ENCODE measurements at places on chromosomes 16 and 17.
A peak's percentile ranks its signal among the peaks of the same experiment; 100 is the strongest.

- no peak for DNase-seq
Observed at GRCh38 chr17:1197379-1197778, 17.6 kb upstream of the ABR start.

DNA sequence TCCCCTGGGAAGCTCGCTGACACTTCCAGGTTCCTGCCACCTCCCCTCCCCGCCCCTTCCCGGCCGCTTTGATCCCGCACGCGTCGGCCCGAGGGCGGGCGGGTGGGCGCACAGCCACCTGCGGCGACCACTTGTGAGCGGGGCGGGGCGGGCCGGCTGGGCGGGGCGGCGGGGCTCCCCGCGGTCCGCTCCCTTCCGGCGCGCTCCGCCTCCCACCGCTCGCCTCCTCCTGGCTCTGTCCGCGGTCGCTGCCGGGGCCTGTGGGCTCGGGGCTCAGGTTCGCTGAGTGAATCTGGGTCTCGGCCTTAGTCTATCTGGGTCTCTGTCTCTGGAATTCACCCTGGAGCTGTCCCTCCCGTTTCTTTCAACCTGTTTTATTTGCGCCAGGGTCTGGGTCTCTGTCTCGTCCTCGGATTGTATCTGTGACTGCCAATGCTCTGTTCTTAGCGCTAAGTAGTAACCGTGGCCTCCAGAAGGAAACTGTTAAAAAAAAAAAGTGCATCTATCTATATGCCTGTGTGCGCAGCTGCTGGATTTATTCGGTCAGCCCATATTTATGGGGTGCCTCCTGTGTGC is 2.7 kb upstream of the HES7 start:
- peak; percentile 67 for DNase-seq

DNA sequence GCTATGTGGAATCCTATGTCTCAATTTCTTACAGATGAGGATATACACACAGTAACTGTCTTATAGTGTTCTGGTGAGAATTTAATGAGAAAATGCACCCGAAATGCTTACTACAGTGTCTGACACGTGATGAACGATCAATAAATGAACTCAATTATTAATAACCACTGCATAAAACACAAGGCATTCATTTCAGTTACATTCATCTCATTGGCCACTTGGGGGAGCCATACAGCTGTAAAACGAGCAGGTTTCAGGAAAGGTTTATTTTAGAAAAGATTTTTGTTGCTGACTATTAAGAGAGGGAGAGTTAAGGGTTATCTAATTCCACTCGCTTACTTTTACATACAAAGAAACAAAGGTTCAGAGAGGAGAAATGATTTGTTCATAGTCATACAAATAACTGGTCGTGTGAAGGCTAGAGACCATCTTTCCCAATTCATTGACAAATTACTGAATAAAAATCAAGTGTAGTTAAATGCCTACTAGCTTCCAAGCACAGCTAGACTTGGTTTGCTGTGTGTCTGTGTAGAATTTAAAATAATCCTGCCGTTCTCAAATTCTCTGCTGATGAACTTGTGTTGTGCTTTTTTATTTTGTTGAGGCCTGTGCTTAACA is 160.1 kb downstream of the MAP2K4 start:
- peak; percentile 7 for DNase-seq

GRCh38 chr17:57550668-57551315 is 194.3 kb downstream of the CCDC182 start:
- no peak for DNase-seq

DNA sequence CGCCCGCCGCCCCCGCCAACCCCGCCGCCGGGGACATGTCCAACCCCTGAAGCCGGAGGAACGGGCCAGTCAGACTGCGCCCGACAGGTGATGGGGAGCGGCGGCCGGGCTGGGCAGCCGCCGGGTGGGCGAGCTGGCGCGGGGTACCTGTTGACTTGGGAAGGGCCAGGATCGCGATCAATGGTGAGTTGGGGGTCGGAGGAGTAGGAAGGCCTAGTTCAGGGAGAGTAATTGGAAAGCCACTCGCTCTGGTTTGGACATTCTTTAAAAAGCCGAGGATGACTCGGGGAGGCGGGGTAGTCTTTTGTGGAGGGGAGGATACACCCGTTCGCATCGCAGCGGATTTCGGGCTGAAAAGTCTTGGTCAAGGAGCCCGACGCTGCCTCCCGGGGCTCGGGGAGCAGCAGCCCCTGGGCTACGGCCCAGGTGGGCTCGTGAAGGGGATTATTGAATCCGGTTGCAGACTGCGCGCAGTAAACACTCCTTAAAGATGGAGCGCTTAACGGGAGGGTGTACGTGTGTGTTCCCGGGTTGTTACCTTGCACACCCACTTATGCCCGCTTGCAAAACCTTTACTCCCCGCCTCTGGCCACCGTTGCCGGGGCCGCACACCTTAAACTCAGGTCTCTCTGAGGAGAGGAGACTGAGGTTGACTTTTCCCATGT is 123.8 kb downstream of the GOSR1 start:
- DNase-seq, result peak; percentile 7

DNA sequence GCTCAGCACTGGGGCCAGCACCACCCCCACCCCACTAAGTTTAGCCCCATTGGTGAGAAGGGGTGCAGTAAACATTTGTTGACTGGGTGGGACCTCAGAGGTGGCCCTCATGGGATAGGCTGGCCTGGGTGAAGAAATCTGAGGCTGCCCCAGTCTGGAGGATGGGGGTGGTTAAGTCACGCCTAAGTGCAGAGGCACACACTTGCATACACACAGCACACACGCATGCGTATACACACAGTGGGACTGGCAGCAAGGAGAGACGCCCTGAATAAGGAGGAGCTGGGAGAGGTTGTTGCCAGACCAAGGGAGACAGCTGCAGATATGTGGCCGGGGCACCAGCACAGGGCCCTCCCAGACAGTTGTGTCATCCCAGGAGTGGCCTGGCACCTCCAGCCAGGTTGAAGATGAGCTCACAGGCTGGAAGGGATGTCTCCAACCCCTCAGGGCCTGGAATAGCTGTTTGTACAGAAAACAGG is 3.0 kb upstream of the BCAR1 start:
- DNase-seq, result no peak

GRCh38 chr16:88561485-88562359 is 8.5 kb upstream of the ZC3H18 start:
- peak; percentile 38 for DNase-seq

Measured in activated naive CD8-positive, alpha-beta T cell treated with anti-CD3 and anti-CD28 coated beads for 36 hours (primary cell).